Activated T-cell treated with anti-CD3 and anti-CD28 coated beads, Interleukin-2, amount 50 U/mL, for 48 hours (primary cell): ENCODE measurements at places on chromosomes 11 and 22.
A peak's percentile ranks its signal among the peaks of the same experiment; 100 is the strongest.

- no peak for DNase-seq
These were observed 63.2 kb downstream of the SHANK2 start for GRCh38 chr11:71188886-71189767.

GRCh38 chr22:46764140-46764680 is 1.8 kb downstream of the TBC1D22A start:
- DNase-seq = no peak

DNA sequence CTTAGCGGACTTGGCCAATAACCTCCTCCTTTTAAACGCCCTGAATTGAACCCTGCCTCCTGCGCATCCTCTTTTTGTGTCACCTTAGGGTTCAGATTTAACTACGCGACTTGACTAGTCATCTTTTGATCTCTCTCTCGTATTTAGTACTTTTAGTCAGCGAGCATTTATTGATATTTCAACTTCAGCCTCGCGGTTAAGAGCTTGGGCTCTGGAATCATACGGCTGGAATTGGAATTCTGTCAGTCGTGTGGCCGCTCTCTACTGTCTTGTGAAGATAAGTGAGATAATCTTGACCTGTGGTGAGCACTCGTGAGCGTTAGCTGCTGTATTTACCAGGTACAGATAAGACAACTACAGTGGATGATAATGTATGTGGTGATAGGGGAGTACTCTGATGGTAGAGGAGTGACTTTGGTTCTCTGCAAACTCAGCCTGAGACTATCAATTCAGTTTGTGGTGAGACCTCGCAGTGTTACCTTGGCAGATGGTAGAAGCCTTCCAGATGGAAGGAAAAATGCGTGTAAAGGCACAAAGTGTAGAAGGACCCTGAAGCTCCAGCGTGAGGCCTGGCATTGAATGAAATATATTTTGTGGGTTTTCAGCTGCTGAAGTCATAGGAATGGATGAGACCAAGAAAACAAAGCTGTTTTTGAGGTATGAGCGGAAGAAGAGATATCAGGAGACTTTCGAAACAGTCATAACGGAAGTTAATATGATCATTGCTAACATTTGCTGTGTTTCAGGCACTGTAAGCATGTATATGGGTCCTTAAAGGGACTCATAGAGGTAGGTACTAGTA is 682 bp downstream of the ATM start:
- peak; percentile 68 for DNase-seq

DNA sequence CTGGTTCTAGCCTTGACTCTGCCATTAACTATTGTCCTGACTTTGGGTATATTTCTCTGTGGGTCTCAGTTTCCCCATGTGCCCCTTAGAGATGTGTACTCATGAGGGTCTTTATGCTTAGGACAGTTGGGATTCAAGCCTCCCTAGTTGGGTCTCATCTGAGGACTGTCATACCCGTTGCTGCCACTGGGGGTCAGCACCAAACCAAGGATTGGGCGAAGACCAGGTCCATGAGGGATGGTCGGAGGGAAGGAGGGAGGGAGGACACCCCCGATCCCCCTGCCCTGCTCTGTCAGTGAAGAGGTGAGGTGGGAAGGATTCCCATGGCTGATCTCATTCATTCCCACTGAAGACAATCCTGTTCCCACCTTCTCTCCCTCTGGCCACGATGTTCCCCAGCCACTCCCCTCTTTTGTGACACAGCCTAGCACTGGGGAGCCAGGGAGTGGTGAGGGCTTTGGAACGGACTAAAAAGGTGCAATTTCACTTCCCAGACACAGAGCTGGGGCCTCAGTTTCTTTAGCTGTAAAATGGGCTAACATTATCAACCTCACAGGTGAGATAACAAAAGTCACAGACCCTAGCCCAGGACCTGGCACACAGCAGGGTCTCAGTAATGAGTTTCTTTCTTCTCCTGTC is 12.4 kb upstream of the KLHL35 start:
- DNase-seq = peak; percentile 85

GRCh38 chr11:41379084-41379483 is 80.4 kb downstream of the LRRC4C start:
- no peak for DNase-seq

DNA sequence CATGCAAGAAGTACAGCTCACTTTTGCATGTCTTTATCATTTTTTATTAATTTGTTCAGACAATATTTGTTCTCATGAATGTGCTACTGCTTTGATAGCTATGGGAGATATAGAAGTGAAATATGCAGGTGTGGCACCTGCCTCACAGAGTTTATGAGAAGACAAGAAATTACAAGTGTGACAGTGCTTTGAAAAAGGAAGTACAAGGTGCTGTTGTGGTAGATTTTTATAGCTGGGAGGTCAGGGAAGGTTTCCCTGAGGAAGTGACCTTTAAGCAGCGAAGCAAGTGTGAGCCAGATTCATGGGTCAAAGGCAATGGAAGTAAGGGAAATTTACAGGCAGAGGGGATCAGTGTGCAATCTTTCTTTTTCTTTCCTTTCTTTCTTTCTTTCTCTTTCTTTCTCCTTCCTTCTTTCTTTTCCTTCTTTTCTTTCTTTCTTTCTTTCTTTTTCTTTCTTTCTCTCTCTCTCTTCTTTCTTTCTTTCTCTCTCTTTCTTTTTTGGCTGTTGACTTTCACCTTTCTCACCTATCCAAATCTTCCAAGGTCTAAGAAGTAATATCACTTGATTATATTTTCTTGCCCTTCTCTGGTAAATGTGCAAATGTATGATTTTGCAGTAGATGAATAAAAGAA is 6.4 kb upstream of the BMAL1 start:
- DNase-seq = no peak

GRCh38 chr22:40758390-40758789 is 60.8 kb downstream of the SLC25A17 start:
- no peak for DNase-seq

- DNase-seq = no peak
These were observed 1255.9 kb downstream of the TBC1D22A start for GRCh38 chr22:48018346-48018745.

DNA sequence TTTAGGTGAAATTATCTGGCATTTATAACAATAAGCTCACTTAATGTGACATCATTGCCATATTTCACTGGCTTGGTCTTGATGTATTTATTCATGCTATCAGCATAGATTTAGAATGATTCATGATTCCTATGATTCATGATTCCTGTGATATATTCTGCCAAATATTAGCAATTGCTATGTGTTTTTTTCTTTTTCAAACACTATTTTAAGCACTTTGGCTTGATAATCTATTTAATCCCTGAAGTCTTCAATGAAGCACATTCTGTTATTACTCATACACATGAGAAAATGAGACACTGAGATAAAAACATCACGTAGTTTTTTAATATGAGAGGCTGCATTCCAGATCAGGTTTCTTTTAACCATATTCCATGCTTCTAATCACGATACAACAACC is 78.5 kb downstream of the LUZP2 start:
- no peak for DNase-seq

DNA sequence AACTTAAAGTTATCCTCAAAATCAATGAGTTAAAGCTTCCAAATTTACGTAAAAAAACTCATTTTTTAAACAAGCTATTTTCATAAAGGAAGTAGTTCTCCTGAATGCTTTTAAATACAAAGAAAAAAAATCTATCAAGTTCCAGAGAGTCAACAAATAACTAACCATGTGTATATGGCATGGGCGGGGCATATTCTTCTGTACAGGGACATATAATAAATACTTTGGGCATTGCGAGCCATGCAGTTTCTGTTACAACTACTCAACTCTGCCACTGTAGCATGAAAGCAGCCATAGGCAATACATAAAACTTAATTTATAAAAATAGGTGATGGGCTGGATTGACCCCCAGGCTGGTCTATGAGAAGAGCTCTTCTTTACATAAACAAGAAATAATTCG is 57.8 kb downstream of the BTBD10 start:
- DNase-seq = no peak

GRCh38 chr22:49209452-49210195 is 618.0 kb downstream of the BRD1 start:
- no peak for DNase-seq

DNA sequence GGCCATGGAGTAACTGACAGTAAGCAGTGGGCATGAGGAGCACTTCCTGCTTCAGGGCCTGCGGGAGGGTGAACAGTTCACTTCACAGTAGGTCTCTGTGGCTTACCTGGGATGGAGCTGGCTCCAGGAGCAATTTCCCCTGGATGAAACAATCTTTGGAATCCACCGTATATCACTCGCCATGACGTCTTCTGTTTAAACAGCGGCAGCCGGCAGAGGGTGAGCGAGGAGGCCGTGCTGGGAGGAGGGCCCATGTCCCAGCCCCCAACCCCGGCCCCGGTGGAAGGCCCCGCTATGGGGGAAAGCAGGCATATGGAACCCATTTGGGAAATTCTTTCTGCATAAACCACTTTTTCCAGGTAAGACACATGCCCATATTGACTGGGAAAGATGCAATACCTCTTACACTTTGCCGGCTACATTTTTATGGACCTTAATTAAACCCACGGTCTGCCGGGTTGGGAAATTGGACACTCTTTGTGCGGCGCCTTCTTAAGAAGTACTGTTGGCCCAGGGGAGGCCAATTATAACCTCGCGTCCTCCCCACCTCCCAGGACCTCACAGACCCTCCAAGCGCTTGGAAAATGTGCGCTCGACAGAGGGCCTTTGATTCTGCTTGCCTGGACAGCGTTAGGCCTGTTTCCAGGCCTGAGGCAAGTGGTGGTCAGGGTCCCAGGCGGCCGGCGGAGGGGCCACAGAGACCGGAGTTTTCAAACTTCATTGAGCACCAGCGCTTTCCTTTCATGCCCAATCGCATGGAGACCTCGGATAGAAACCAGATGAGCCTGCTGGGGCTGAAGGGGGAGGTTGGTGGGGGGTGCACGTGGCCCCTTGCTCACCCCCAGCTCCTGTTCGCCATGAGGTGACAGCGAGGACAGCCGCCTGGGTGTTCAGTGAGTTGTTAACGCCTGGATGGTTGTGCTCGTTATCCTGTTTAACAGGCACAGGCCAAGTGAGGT is 40.4 kb downstream of the SMIM38 start:
- DNase-seq = no peak

- DNase-seq = no peak
These were observed 1082.0 kb upstream of the CNTN5 start for GRCh38 chr11:97938789-97939188.

- peak; percentile 65 for DNase-seq
These were observed 42.0 kb upstream of the CXCR5 start for GRCh38 chr11:118841469-118842242.

GRCh38 chr11:65709661-65710060 is 2.4 kb upstream of the KAT5 start:
- no peak for DNase-seq

DNA sequence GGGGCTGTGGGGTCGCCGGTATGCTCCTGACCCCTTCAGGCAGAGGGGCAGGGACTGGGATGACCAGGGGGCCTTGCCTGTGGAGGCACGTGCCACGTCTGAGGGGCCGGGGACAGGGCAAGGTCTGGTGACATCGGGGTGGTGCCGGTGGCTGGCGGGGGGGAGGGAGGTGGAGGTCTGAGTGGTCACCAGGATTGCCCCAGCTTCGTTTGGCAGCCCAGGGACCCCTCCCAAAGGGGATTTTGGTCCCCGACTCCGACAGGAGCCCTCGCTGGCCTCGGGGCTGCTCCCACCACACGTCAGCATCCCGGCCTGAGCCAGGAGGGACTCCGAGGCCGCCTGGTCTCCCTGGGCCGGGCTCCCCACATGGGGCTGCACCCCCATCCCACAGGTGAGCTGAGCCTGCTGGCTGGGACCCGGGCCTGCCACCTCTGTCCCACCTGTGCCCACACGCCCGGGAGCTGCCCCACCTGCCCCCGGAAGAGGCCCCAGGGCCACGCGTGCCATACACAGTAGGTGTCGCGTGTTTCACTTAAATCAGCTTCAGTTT is 1.1 kb upstream of the MUC6 start:
- no peak for DNase-seq

GRCh38 chr11:129657866-129658525 is 157.7 kb upstream of the TMEM45B start:
- DNase-seq = no peak
